ENCODE measurements at places on chromosomes 3 and 15. TPM values are rescaled to one million over a fixed set of nuclear protein-coding genes. Genes with fewer than 3 reads are reported as not detected.

- no peak for DNase-seq
Measured at GRCh38 chr15:46266661-46267060, 631.8 kb downstream of the SQOR start.

DNA sequence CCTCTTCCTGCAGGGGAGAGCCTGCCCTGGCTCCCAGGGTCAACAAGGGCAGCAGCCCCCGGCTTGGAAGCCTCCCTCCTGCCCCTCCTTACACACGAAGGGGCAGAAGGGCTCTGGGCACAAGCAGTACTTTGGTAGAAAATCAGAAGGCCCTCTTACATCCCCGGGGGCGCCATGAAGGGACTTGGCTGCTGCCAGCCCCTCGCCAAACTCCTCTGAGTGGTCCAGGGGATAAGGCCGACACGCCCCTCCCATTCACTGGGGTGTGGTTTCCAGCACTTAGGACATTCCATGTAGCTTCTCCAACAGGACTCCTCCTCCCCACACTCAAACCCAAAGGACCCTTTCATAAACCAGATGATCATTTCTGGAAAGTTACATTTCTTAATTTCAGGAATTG, 1.2 kb upstream of the ST8SIA2 start:
- DNase-seq, result no peak

CHRD gene
- total RNA-seq, result 1.5 TPM

DNA sequence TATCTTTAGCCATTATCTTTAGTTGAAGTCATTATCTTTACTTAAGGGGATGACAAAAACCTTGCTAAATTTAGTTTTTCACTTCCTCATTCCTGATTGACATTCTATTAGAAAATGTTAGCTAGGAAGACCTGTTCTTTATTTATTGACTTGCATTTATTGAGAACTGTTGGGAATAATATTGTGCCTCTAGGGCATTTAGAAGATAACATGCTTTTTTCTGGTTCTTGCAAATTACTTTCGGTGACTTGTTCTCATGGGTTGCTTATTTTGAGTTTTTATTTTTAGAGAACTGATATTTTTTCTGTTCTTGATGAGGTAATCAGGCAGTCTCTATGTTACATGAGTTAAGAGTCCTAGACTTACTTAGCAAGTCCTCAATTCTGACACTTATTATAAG, 48.3 kb upstream of the CTDSPL start:
- no peak for DNase-seq

DIS3L gene
- total RNA-seq, result 18.6 TPM

Measured in chondrocyte (in vitro differentiated cells).